A673 (cell line): ENCODE measurements at places on chromosomes 12 and 14. TPM values are rescaled to one million over a fixed set of nuclear protein-coding genes. Genes with fewer than 3 reads are reported as not detected.

GRCh38 chr12:120739031-120739762, 13.6 kb downstream of the ACADS start:
- DNase-seq = no peak
- no peak overlapping the region for H3K4me3 ChIP-seq
- no peak overlapping the region for H3K27ac ChIP-seq
- no peaks in the 10 kb centered on the region for H3K27me3 ChIP-seq
- H3K4me1 ChIP-seq = no peaks in the 10 kb centered on the region

DNA sequence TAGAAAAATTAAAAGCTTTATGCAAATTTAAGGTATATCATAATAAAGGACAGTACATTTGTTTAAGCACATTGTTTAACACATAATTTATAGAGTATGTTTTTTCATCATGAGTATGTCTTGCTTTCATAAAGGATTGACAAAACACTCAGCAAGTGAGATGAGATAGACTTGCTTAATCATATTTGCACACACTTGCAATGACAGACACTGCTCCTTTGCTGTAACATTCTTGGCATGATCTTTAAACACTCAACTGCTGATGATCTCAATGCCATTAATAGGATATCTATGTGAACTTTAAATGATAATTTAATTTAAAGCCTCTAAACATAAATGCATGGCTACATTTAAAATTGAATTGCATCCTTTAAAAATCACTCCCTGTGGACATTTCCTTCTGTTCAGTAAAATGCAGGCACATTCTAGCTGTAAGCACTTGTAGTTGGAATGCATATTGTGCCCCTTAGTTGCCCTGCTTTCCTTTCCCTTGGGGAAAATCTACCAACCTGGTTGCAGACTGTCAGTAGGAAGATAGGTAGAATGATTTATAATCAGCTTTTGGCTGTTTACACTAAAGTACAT, 979.0 kb downstream of the TMTC2 start:
- no peaks in the 10 kb centered on the region for H3K36me3 ChIP-seq
- no peaks in the 10 kb centered on the region for H3K27me3 ChIP-seq
- no peaks in the 10 kb centered on the region for H3K4me1 ChIP-seq
- H3K4me3 ChIP-seq = no peak overlapping the region

Gene KLRC1
- not detected in 2 replicates for total RNA-seq

GRCh38 chr12:72369423-72369959, 97.3 kb downstream of the TRHDE start:
- H3K27me3 ChIP-seq = no peaks in the 10 kb centered on the region
- DNase-seq = no peak
- H3K4me3 ChIP-seq = no peak overlapping the region
- no peaks in the 10 kb centered on the region for H3K36me3 ChIP-seq
- peaks cover 5% of the 10 kb centered on the region for H3K4me1 ChIP-seq

DNA sequence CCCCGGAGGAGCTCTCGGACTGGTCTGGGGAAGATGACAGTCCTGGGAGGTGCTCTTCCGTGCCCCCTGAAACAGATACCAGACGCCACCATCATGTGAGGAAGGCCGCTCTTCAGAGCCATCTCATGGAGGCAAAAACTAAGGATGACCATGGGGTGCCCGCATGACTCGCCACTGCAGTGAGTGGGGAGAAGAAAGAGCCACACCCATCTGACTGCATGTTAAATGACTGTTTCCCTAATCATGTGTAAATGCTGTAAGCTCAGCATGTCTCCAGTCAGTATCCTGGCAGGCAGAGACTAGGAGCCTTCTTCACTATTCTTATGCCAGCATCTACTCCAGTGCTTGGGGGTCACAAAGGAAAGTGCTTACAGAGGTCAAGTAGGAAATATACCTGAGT, 4.0 kb downstream of the STON2 start:
- H3K27ac ChIP-seq = no peak overlapping the region
- DNase-seq = peak; percentile 20
- peaks cover 14% of the 10 kb centered on the region for H3K4me1 ChIP-seq
- H3K4me3 ChIP-seq = no peak overlapping the region
- H3K36me3 ChIP-seq = no peaks in the 10 kb centered on the region

Gene PTPRQ
- 0.09 and 0.15 TPM in 2 replicates for total RNA-seq

GRCh38 chr14:73721101-73721821, 7.1 kb upstream of the PNMA1 start:
- no peaks in the 10 kb centered on the region for H3K27me3 ChIP-seq
- no peak overlapping the region for H3K27ac ChIP-seq
- DNase-seq = no peak
- peaks cover 72% of the 10 kb centered on the region for H3K36me3 ChIP-seq

DNA sequence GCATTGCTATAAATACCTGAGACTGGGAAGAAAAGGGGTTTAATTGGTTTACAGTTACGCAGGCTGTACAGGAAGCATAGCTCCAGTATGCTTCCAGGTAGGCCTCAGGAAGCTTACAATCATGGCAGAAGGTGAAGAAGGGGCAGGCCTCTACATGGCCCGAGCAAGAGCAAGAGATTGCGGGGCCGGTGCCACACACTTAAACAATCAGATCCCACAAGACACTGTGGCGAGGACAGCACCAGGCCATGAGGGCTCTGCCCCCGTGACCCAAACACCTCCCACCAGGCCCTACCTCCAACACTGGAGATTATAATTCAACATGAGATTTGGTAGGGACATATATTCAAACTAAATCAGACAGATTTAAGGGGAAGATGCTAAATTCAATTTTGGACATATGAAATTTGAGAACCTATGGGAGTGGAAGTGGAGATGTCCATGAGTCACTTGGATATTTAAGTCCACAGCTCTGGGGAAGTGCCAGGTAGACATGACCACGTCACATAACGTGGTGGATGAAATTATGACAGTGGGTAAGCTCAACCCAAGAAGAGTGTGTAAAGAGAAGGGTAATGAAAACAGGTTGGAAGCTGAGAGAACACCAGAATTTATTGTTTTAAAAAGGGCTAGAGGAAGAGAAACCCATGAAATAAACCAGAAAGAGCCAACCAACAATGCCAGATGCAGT, 1.5 kb upstream of the LTA4H start:
- H3K27me3 ChIP-seq = no peaks in the 10 kb centered on the region
- H3K4me1 ChIP-seq = peaks cover 5% of the 10 kb centered on the region
- DNase-seq = no peak
- no peak overlapping the region for H3K4me3 ChIP-seq

DNA sequence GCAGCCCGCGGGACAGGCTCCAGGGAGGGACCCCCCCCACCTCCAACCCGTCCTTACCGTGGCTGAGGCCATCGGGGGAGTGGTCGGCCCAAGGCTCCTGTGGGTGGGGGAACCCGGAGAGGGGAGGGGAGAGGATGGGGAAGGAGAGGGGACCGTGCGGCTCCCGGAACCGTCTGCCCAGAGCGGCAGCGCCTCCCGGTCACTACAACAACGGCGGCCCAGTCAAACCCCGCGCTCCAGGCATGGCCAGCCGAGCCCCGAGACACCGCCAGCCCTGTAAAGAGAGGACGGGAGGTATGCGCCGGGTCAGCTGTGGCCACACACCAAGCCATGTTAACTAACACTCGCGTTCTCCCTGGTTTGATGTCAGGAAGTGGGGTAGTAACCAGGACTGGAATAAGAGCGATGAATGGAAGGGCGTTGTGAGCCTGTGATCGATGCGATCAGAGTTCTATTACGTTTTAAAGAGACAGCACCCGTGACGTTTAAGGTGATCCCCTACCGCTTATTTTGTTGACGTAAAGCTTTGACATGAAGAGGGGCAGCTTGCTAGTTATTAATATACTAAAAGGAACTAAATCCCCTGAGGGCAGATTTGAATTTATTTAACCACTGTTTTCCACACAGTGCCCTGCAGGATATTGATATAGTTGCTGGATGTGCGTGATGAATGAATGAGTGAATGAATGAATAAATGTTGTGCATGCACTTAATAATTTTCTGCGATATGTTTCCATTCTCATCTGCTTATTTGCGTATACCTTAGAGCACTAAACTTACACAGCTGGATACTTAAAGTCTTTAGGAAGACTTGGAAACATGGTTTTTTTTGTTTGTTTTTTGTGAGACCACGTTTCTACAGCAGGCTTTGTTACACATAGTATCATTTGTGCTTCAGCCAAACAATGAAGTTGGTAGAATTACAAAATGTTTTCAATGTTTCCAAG, at the start of gene POC1B:
Gene POC1B (minus strand): TSS at position 224 of the 947 bp plus-strand sequence. CDS start 152 bp downstream, at position 72.
- peak; percentile 87 for DNase-seq
- H3K36me3 ChIP-seq = peaks cover 15% of the 10 kb centered on the region
- H3K4me3 ChIP-seq = peak within 1 kb of the TSS; percentile 82
- H3K27ac ChIP-seq = peak within 1 kb of the TSS; percentile 86

Gene B4GALNT3
- total RNA-seq = 19.4 and 20.2 TPM in 2 replicates

GRCh38 chr12:128449146-128449894, 182.3 kb downstream of the TMEM132C start:
- H3K36me3 ChIP-seq = no peaks in the 10 kb centered on the region
- H3K27me3 ChIP-seq = peaks cover 47% of the 10 kb centered on the region
- DNase-seq = peak; percentile 18
- no peaks in the 10 kb centered on the region for H3K4me1 ChIP-seq
- H3K4me3 ChIP-seq = no peak overlapping the region

Gene ASCL1
- not detected in 2 replicates for total RNA-seq

DNA sequence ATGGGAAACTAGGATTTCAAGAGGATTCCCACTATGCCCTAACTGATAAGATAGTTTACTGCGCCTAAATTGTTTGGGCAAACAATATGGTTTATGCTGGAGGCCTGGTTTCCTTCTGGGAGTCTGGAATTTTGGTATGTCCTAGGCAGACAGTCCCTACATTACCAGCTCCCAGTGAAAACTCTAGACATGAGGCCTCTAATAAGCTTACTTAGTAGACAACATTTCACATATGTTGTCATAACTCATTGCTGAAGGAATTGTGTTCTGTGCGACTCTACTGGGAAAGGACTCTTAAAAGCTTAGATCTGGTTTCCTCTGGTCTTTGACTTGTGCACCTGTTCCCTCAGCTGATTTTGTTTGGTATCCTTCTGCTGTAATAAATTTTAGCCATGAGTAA, 18.0 kb upstream of the PRPF39 start:
- H3K36me3 ChIP-seq = no peaks in the 10 kb centered on the region
- H3K27me3 ChIP-seq = no peaks in the 10 kb centered on the region
- H3K4me1 ChIP-seq = no peaks in the 10 kb centered on the region

Gene GUCY2C
- total RNA-seq = not detected in 2 replicates

- H3K27me3 ChIP-seq = no peaks in the 10 kb centered on the region
- H3K27ac ChIP-seq = no peak overlapping the region
- peaks cover 6% of the 10 kb centered on the region for H3K36me3 ChIP-seq
- DNase-seq = no peak
Observed at GRCh38 chr12:100043631-100044030, 58.9 kb upstream of the ANKS1B start.

GRCh38 chr12:19834592-19834991, 395.3 kb downstream of the AEBP2 start:
- H3K4me3 ChIP-seq = no peak overlapping the region
- no peaks in the 10 kb centered on the region for H3K36me3 ChIP-seq
- no peaks in the 10 kb centered on the region for H3K4me1 ChIP-seq
- H3K27me3 ChIP-seq = no peaks in the 10 kb centered on the region
- no peak for DNase-seq

DNA sequence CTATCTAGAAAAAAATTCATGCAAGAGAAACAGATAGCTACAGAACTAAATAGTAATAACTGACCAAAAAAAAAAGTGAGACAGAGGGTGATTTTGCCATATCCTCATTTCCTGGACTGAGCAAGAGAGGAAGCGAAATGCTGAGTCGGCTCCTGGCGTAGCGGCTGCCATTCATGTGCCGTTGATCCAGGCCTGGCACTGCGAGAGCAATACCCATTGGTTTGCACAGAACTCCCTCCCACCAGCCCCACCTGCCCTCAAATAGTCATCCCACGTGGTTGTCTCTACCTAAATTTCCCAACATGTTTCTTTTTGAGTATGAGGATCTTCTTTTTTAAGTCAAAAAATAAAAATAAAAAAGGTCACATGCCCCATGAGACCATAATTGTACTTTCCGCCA, 9.4 kb upstream of the WNT5B start:
- peaks cover 12% of the 10 kb centered on the region for H3K4me1 ChIP-seq
- H3K36me3 ChIP-seq = no peaks in the 10 kb centered on the region
- no peaks in the 10 kb centered on the region for H3K27me3 ChIP-seq
- no peak overlapping the region for H3K27ac ChIP-seq

Gene ZFYVE26
- total RNA-seq = 20.5 and 21.9 TPM in 2 replicates

DNA sequence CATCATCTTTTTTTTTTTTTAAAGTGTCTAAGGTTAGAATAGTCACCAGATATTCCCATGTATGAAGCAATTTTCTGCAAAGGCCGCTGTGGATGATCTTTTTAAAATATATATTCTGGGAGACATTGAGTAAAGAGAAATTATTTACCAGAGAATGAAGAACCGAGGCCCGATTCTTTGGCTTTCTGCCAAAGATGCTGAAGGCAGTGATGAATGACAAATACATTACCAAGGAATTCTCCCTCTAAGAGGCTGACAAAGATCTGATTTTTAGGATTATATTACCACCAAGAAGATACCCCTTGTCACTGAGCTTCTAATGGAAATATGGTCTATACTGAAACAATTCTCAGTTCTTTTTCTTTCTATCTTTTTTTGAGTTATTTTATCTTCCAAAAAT, 336.8 kb downstream of the NAV3 start:
- H3K4me1 ChIP-seq = peaks cover 16% of the 10 kb centered on the region
- H3K27me3 ChIP-seq = no peaks in the 10 kb centered on the region
- H3K36me3 ChIP-seq = no peaks in the 10 kb centered on the region
- no peak overlapping the region for H3K27ac ChIP-seq

DNA sequence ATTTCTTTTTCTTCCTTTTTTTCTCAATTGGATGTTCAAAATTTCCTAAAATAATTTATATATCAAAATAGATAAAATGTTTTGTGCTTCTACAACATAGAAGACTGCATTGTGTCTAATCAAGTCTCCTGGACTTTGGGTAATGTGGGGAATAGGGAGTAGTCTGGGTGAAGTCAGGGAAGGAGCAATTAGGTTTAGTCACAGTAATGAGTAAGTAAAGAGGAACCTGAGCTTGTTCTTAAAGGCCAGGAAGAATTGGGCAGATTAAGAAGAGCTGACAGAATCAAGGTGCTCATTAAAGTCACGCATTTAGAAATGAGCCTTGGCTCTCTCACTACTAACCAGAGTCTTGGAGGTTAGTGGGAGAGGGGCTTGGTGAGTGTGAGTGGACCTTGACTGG, 233.3 kb upstream of the SSTR1 start:
- H3K4me3 ChIP-seq = no peak overlapping the region
- no peaks in the 10 kb centered on the region for H3K36me3 ChIP-seq
- peaks cover 7% of the 10 kb centered on the region for H3K4me1 ChIP-seq
- no peaks in the 10 kb centered on the region for H3K27me3 ChIP-seq
- DNase-seq = no peak

- no peak for DNase-seq
- H3K4me1 ChIP-seq = peaks cover 30% of the 10 kb centered on the region
- H3K27me3 ChIP-seq = no peaks in the 10 kb centered on the region
- no peak overlapping the region for H3K27ac ChIP-seq
Observed at GRCh38 chr12:116709768-116710167, 28.1 kb downstream of the SPRING1 start.

DNA sequence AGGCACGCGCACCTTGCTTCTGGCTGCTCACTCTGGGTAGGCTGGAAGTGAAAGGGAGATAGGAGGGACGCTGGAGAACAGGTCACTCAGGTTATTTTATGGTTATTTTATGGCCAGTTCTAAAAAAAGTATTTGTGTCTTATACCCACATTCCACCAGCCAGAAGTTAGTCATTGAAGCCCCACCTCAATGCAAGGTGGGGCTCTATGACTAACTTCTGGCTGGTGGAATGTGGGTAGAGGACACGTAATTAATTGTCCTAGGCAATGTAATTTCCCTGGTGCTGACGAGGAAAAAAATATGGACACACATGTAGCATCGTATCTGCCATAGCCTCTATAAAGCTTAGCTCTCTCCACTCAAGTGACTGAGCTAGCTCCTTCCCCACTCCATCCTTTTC, 104.9 kb downstream of the PDZRN4 start:
- H3K4me3 ChIP-seq = no peak overlapping the region
- no peak overlapping the region for H3K27ac ChIP-seq
- no peak for DNase-seq
- no peaks in the 10 kb centered on the region for H3K36me3 ChIP-seq
- H3K27me3 ChIP-seq = no peaks in the 10 kb centered on the region
- peaks cover under 1% of the 10 kb centered on the region for H3K4me1 ChIP-seq

Gene KRT72
- total RNA-seq = not detected in 2 replicates
